Astrocyte (in vitro differentiated cells and primary cell): ENCODE measurements at places on chromosomes 7 and 10.

GRCh38 chr7:42103456-42103855 lies 133.6 kb downstream of the GLI3 start:
- DNase-seq, result no peak

DNA sequence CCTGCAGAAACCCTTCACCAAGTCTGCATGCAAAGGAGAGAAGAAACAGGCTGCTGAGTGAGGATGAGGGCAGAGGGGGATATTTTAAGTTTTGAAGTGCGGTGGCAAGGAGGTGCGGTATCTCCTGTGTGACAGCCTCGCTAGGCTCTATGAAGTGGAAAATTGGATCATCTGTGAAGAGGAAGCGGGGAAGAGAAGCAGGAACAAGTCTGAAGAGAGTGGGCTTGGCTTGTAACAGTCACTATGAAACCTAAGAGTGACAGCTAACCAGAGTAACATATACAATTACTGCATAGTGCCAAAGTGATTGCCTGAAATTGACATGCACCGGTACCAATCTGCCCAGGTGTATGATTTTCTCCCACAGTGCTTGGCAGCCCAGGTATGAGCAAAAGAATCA lies 287.5 kb upstream of the KLF14 start:
- no peak for DNase-seq

GRCh38 chr7:64544010-64544409 lies 18.9 kb downstream of the ZNF680 start:
- no peak for DNase-seq

GRCh38 chr10:125206623-125207022 lies 46.3 kb upstream of the CTBP2 start:
- no peak for DNase-seq

DNA sequence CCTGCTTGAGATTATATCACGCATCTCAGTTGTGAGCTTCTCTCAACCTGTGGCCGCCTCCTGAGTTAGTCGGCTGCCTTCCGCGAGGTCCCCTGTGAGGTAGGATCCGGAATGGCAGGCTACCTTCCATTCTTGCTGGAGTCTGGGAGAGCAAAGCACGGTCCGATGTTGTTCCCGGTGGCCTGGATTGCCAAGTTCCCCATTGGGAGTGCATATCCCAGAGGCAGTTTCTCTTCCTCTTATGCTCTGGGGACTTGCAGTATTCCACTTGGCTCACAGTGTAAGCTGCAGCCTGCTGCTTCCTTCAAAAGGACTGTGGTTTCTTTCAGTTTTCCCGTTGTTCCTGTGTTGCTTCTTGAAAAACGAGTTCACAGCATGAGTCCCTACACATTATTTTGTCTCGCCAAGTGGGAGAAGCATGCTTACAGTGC lies 225.4 kb upstream of the ZWINT start:
- DNase-seq, result no peak
